Hepatocyte (in vitro differentiated cells): ENCODE measurements at places on chromosomes 3 and 15. TPM values are rescaled to one million over a fixed set of nuclear protein-coding genes. Genes with fewer than 3 reads are reported as not detected.

DNA sequence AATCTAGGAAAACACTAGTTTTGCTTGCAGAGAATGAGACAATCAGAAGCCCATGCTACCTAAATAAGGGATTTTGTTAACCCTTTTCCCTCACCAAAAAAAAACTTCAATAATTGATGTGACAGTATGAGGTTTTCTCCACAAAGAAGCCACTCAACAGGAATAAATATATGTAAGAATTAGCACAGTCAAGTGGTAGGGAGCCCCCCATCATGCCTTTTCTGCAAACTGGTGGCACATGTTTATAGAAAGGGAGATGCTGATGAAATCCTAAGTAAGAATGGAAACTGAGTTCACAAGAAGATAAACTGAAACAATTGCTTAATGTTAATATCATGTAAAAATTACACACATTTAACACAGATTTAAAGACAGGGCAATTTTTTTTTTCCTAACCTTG is 51.0 kb downstream of the PHC3 start:
- no peak for DNase-seq

DNA sequence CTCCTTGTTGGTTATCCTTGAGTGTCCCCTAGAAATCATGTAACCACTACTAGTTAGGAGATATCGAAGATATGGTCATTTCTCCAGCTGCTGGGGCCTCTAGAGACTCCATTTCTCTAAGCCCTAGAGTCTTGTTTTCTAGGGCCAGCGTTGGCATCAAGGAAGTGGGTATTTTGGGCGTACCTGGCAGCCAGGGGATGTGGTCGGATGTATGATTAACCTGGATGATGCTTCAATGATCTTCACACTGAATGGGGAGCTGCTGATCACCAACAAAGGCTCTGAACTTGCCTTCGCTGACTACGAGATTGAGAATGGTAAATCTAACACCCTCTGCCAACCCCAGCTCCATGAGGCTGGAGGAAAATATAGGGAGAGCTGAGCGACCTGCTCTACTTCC is 325.5 kb downstream of the RYR3 start:
- DNase-seq: no peak

GRCh38 chr3:190543671-190544070 is 29.8 kb downstream of the IL1RAP start:
- DNase-seq: peak; percentile 67

DNA sequence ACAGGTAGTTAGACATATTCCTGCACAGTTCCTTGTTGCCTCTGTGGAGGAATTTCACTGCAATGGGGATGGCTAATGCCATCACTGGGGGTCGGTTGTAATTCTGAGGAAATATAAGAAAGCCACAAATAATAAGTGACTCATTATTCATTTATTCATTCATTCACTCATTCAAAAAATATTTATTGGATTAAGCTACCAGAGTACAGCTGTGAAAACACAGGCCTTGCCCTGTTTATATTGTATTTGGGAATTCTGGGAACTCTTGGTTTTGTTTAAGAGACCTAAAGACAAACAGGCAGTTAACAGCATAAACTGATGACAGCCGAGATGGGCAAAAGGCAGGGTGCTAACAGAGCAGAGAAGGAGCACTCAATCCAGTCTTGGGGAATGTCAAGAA is 23.6 kb downstream of the PTX3 start:
- DNase-seq: no peak

GRCh38 chr15:27805261-27806220 is 293.6 kb downstream of the OCA2 start:
- no peak for DNase-seq

The ERC2 gene
- polyA plus RNA-seq: 1.2 and 2.2 TPM in 2 replicates

The AGBL1 gene
- polyA plus RNA-seq: not detected in 2 replicates

The MESP2 gene
- not detected in 2 replicates for polyA plus RNA-seq

- DNase-seq: no peak
Measured at GRCh38 chr3:38565339-38566214, 69.4 kb downstream of the EXOG start.

DNA sequence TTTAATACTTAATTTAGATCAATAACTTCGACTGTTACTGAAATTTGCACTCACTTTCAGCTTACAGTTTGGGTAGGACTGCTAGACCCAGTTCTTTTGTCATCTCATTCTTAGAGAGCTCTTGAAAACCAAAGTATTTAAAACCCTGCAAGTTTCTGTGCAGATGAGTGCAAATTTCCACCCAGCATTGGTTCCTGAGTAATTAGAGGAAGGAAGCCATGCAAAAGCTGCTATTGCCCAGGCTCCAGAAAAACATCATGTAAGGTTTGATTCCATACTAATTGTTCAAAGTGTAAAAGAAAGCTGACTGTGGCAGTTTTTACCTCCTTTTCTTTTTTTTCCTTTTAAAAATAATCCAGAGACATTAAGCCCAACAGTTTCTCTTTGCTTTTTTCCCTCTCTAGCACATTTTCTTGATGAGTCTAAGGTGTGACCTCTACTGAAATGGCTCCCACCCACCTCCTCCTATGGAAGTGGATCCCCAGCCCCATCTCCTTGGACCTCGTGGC is 30.3 kb downstream of the ABHD2 start:
- DNase-seq: no peak

- no peak for DNase-seq
Measured at GRCh38 chr3:160132226-160132625, 93.0 kb upstream of the C3orf80 start.

GRCh38 chr3:153084431-153084830 is 77.6 kb upstream of the RAP2B start:
- no peak for DNase-seq

- DNase-seq: no peak
Measured at GRCh38 chr3:29236146-29236840, 44.6 kb upstream of the RBMS3 start.

DNA sequence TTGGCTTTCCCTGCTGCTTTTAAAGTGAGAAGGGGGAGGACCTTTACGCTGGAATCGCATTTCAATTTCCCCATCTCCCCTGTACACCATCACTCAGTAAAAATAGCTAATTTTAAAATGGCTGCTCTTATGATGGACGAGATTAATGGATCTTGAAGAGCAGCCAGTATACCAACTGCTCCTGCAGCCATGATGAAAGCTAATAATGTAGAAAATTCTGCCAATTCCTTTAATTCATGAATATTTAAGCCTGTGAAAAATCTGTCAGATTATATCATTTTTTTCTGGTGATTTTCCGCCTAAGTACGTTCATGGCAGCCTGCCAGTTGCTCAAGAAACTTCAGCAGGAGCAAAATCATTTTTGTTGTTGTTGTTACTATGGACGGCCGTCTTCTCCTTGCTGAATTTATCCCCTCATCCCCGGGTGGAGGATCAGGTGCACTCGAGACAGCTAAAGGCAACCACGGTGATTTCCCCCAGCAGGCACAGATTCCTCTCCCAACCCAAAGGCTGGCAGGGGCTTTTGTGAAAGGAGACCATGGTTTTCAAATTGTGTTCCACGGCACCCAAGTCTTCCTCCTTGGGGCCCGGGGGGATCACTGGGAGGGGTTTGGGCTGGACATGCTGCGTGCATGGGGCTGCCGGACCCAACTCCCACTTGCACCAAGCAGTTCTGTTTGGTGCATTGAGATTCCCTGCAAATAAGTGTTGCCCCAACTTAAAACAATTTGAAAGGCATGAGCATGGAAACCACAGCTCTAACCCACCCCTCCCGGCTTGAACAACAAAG is 289.6 kb downstream of the UACA start:
- DNase-seq: no peak

GRCh38 chr3:106533093-106533787 is 664.4 kb upstream of the CBLB start:
- DNase-seq: no peak

DNA sequence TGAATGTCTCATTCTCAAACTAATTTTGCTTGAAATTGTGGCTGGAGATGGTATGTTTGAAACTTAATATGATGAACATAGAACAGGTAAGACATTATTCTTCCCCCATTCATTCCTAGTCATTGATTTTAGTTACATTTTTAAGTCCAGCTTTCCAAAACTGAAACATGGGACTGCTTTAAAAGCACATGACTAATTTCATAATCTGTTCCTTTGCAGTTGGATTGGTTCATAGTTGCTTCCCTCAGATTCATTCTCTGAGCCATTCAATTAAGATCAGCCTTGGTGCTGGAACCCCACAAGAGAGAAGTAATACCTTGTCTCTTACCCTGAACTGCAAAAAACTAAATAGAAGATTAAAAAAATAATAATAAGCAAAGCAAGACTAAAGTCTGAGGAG is 87.5 kb upstream of the TGFBR2 start:
- DNase-seq: no peak

GRCh38 chr3:69650066-69650419 is 89.2 kb upstream of the MITF start:
- DNase-seq: no peak

DNA sequence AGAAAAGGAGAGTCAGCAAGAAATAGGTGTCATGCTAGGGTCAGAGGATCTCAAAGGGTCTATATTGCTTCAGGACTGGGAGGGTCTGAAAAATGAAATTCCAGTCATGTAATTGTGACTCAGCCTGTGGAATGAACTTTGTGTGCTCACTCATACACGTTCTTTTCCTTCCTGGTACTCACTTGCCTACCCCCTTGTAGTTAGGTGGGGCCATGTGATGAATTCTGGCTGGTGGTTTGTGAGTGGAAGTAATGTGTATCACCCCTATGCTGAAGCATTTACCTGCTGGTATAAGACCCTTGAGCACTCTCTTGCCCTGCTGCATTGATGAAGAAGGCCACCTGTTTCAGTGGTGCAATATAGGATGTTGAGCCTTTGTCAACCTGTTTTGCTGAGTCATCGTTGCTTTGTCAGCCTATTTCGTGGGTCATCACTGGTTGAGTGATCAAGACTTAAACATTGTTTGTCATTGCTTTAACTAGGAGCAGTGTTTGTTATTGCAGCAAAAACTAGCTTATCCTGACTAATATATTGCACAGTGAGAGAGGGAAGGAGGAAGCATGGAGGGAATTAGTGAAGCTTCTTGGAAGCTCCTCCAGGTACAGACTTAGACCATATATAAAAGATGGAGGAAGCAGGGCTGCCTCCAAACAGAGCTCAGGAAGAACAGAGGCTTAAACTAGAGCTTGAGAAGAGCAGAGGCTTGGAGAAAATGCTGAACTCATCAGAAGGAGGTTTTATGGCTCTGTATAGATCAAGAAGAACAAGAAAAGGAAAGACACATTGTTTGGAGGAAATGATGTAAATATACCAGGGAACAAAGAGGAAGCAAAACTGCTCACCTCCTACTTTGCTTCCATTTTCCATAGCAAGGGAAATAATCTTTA is 28.9 kb downstream of the TLNRD1 start:
- no peak for DNase-seq

The OR5K2 gene
- not detected in 2 replicates for polyA plus RNA-seq

- peak; percentile 13 for DNase-seq
Measured at GRCh38 chr15:85379403-85380131, 836 bp upstream of the AKAP13 start.

- no peak for DNase-seq
Measured at GRCh38 chr3:149374391-149374790, 3.1 kb downstream of the TM4SF1 start.

DNA sequence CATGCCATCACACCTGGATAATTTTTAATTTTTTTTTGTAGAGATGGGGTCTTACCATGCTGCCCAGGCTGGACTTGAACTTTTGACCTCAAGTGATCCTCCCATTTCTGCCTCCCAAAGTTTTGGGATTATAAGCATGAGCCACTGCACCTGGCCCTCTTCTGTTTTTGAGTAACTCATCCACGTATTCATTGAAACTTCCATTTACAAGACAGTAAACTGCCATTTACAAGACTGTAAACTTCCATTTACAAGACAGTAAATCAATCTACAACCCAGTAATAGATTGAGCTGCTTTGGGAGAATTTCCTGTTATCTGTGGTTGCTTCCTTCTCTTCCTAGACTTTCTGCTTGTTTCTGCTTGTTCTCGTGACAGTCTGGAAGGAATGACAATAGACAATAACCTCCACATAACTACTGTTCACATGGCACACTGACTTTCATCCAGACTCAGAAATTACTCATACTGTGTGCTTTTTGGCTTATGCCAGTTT is 114.7 kb upstream of the CCNL1 start:
- DNase-seq: no peak

The LIPC gene
- polyA plus RNA-seq: 34.3 and 37.0 TPM in 2 replicates

GRCh38 chr3:17820704-17821103 is 78.3 kb upstream of the TBC1D5 start:
- DNase-seq: no peak

DNA sequence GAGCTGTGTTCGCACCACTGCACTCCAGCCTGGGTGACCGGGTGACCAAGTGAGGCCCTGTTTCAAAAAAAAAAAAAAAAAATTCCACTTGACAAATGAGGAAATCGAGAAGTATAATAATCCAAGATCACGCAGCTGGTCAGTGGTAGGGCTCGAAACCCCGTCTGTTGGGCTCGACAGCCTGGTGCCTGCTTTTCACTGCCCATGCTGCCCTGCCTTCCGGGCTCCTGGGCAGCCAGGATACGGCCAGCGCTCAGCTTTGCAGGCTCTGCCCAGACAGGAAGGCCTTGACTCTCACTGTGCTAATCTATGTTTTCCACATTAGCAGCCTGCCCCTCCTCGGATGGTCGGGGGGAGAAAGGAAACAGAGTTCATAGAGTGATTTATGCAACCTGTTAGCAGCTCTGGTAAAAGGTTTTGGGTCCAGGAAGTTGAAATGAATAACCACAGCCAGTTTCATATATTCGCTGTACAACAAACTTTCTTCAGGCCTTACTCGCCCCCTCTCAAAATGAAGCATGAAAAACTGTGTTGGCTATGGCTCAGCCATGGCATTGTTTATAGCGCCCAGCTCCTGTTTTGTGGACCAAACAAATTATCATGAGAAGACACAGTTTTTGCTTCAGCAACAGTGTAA is 108.8 kb downstream of the XXYLT1 start:
- DNase-seq: no peak

DNA sequence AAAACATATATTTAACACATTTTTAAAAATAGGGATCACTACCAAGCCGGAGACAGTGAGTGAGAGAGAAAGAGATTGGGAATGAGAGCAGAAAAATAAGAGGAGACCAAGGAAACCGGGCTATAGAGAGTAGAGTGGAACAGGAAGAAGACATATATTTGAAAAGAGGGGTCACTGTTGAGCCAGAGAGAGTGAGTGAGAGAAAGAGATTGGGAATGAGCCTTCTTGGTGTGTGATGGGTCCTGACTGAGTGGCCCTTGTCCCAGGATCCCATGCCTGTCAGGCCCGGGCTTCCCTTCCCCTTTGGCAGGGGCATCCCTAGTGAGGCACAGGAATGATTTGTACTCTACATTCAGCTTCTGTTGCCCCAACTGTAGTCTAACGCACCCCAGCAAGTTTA is 646.6 kb downstream of the NTRK3 start:
- DNase-seq: no peak

The SLC12A8 gene
- polyA plus RNA-seq: 18.9 and 19.3 TPM in 2 replicates

DNA sequence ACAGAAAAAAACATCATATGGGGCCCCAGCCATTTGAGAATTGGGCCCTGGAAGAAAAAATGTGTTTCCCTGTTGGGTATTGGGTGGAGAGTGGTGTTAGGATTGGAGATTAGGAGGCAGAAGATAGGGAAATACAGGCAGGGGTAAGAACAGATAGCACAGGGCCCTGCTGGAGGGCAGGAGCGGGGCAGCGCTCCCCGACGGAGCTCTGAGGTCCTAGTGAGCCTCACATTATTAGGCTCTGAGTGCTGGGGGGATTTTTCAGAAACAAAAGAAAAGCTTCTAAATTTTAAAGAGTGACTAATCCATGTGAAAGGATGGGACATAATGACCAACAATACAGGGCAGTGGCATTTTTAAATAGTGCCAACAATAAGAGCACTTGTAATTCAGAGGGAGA is 241.2 kb downstream of the SOX2 start:
- no peak for DNase-seq
